ENCODE measurements at places on chromosomes 13 and 19.

GRCh38 chr19:49106648-49107135 is 7.5 kb upstream of the LIN7B start:
- DNase-seq, result peak; percentile 74

DNA sequence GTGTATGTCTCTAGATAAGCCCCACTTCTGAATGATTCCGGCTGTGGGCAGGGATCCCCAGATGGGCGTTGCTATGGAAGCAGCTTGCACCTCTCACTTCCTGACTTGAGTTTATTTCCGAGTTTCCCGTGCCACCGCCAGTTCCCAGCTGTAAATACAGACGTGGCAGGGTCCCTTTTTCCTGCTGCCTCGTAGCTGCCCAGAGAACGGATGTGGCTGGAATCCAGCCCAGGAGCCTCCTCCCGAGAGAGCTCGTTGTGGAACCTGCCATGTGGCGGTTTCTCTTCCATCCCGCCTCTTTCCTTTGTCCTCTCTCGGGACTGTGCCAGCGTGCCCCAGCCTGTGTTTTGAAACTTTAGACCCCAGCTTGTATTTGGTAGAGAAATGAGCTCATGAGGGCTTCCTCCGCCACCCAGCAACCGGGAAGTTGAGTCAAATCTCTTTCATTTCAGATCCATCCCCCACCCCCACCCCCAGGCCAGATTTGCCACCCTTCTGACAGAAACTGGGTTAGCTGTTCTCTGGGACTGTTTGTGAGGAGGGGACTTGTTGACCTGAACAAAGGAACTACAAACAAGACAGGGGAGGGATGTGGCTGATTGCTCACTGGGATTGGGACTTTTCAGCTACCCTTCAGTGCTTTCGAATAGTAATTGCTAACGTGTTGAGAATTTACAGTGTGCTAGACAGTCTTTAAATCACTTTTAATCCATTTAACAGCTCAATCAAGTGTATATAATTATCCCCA is 96.6 kb downstream of the SIPA1L3 start:
- no peak for DNase-seq

- DNase-seq, result no peak
Observed at GRCh38 chr13:28679628-28680027, 20.7 kb downstream of the POMP start.

DNA sequence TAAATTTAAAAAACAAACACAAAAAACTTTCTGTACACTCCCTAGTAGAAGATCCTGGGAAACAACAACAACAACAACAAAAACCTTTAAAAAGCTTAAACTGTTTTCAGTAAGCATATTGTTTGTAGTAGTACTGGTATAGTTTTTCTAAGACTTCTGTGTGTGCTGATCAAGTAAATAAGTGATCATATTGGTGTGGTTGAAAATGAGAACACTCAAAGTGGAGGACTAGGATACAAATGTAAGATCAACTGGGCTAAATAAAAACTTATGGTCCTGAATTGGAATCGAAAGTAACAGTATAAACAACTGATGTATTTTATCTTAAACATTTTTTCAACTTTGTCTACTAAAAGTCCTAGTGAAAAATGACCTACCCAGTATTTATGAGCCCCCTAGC is 135.5 kb downstream of the FOXO1 start:
- no peak for DNase-seq

- no peak for DNase-seq
Observed at GRCh38 chr19:38565691-38566105, 52.1 kb downstream of the MAP4K1 start.

- DNase-seq, result no peak
Observed at GRCh38 chr13:106709522-106709921, 141.6 kb upstream of the ARGLU1 start.
